Stimulated activated CD4-positive, alpha-beta T cell treated with anti-CD3 and anti-CD28 coated beads, TNF-alpha, amount 100 ng/mL, for 48 hours (primary cell): ENCODE measurements at places on chromosomes 2 and 18.

DNA sequence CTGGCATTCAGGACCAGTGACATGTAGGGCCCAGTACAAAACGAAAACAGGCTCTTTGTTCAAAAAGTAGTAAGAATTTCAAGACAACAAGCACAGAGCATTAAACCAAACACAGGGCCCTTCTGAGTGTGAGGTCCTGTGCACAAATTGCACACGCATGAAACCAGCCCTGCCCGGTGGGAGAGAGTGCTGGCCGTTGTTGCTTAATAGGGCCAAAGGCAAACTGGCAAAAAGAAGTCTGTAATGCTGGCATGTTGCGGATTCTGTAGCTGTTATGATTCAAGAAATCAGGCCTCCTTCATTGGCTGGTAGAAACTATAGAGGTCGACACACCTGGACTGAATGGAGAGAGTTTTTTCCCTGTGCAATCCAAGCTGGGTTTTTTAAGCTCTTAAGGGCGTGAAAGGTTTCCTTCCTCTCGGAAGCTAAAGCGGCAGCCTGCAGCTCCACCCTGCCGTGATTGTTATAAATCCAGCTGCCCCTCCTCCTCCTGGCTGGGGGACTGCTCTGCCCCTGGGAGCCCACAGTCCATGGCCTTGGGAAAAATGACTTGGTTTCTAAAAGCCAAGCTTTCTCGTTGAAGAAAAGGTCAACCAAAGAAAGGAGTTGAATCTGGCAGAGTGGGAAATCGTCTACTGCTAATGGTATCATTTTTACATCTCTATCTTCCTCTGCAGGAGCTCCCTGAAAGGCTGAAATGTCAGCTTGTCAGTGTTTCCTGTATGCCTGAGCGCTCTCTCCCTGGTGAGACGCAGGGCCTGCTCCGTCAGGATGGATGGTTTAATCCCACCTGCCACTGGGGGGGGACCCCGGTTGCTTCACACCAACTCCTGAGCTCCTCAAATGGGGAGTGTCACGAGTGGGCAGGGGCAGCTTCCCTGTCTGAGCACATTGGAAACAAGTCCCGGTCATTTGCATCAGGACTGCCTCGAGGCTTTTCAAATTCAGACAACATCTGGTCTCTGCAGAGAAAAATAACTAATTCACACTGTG lies 143.6 kb downstream of the ALPK2 start:
- DNase-seq = no peak

DNA sequence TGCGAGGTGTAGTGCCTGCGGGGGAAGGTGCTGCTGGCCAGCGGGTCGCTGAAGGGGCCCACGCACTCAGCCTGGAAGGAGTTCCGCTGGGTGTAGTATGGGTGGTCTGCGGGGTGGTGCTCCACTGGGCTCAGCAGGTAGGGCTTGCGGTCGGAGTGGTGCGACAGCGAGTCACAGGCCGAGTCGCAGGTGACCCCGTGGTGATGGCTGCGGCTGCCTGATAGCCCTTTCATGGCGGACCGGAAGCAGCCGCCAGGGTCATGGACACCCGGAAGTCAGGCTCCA lies 429.8 kb downstream of the TGIF1 start:
- no peak for DNase-seq

GRCh38 chr2:105771836-105772235 lies 27.1 kb downstream of the NCK2 start:
- no peak for DNase-seq

GRCh38 chr2:134675314-134675713 lies 43.5 kb downstream of the TMEM163 start:
- DNase-seq = no peak

GRCh38 chr2:167005096-167005495 lies 116.8 kb downstream of the XIRP2 start:
- no peak for DNase-seq

DNA sequence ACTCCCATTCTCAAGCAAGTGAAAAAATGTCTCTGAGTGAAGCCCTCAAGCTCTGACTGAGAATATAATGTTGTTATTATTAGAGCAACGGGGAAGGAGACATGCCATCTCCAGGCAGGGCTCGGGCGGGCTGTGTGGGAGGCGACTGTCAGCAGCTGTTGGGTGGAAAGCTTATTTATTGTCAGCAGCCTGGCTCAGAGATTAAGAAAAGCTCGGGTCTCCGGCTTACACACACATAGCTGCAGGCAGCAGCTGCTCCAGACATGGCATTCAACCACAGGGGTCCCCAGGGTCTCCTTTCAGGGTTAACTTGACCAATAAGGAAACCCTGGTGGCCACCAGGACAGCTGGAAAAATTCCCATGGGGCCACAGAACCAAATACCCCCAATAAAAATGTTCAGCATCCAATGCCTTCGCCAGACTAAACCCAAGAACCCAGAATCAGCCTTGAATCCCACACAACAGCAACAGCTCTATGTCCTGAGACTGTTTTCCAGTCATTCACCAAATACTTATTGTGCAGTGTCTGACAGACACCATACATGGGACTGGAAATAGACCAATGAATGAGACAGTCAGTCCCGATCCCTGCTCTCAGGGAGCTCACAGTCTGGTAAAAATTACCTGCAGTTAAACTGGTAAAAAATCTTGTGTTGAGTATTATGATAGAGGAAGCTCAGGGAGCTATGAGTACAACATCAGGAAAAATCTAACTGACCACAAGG lies 70.5 kb upstream of the RTN4 start:
- no peak for DNase-seq

- DNase-seq = peak; percentile 18
These were observed 502 bp downstream of the MERTK start for GRCh38 chr2:111898703-111899514.
